ENCODE measurements at places on chromosomes 13 and 19.
A peak's percentile ranks its signal among the peaks of the same experiment; 100 is the strongest.

- no peak for DNase-seq
Observed at GRCh38 chr19:5424192-5424973, 30.8 kb upstream of the ZNRF4 start.

- DNase-seq = no peak
Observed at GRCh38 chr13:111047326-111047725, 67.8 kb upstream of the ARHGEF7 start.

GRCh38 chr13:94495806-94496205, 16.3 kb upstream of the DCT start:
- DNase-seq = no peak

DNA sequence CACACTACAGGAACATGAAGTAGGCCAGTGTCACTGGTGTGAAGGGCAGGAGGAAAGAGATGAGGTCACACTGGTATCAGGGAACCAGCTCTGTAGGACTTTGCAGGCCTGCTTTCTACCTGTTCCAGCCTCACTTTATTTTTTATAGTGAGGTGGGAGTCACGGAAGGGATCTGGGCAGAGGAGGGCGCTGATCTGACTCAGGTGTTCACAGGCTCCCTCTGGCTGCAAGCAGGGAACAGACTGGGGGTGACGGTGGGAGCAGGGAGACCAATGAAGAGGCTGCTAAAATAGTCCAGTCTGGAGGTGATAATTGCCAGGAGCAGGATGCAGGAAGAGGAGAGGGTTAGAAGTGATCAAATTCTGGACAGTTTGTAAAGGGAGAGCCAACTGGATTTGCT, 2.8 kb downstream of the THAP8 start:
- DNase-seq = no peak

DNA sequence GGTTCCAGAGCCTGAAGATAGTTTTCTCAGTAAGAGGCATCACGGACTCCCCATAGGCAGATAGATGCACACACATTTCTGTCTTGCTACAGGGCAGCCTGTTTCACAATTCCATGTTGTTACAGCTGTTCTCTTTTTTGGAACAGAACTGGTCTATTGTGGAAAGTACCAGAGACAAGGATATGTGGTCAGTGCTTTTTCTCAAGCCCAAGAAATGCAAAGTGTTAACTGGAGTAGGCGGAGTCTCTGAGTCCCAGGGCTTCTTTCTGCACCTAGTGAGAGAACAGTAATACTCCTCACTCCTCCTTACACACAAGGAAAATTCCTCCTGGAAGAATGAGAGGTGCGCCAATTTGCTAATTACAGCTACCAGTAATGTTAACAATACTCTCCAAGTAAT, 141.6 kb upstream of the ARGLU1 start:
- DNase-seq = no peak

DNA sequence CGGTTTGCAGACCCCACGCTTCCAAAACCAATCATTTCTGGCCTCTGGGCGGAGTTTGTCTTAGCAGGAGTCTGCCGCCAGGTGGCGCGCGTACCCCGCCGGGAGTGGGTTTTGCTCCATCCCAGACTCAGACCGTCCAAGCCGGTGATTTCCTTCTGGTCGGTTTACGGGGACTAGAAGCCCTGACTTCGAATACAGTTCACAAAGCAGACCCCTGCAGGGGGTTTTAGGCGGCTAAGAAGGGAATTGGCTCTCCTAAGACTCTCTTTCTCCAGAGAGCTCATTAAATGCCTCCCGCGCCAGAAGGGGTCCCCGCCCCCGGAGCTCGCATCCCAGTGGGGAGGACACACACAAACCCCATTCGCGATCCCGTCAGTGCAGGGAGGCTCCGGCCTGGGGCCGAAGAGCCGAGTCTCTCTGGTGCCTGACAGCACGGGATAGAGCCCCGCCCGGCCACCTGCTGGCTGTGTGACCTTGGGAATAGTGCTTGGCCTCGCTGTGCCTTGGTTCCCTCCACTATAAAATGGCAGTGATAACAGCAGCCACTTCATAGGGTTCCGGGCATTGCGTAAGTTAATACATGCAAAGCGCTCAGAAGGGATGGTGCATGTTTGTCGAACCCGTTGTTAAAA, 8.6 kb upstream of the NUP62 start:
- peak; percentile 75 for DNase-seq

DNA sequence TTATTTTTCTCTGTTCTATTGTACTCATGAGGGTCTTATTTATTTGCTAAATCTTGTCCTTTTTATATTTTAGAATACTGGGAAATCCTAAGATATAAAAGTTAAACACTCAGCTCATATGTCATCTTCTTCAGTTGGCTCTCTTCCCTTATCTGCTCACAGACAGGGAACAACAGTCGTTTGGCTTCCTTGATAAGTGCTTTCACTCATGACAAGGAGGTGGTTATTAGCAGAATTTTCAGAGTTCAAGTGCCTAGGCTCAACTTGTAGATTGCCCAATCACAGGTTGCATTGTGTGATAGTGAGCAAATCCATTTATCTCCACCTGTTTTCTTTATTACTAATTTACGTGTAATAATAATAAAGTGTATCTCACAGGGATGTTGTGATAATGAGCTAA, 620.3 kb upstream of the PCDH20 start:
- DNase-seq = no peak

GRCh38 chr19:29927944-29928625, 14.0 kb upstream of the URI1 start:
- DNase-seq = no peak

GRCh38 chr19:32287811-32288227, 57.6 kb upstream of the ZNF507 start:
- no peak for DNase-seq

- DNase-seq = no peak
Observed at GRCh38 chr19:32767951-32768679, 48.5 kb downstream of the TDRD12 start.

DNA sequence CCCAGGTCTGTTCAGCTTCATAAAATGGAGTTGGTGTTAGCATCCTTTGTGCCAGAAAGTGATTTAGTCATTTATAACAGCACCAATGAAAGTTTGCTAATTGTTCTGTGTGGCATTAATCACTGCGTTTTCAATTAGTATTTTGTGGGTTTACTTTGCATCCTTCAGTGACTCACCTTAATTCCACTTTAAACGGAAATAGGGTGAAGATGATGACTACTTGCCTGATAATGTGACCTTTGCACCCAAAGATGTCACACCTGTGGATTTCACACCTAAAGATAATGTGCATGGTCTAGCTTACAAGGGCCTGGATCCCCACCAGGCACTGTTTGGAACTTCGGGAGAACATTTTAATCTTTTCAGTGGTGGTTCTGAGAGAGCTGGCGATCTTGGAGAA, 15.0 kb downstream of the GPATCH1 start:
- DNase-seq = no peak

GRCh38 chr13:113859311-113860050, 4.4 kb downstream of the GAS6 start:
- no peak for DNase-seq

GRCh38 chr19:14441041-14441938, 8.2 kb downstream of the PKN1 start:
- no peak for DNase-seq

DNA sequence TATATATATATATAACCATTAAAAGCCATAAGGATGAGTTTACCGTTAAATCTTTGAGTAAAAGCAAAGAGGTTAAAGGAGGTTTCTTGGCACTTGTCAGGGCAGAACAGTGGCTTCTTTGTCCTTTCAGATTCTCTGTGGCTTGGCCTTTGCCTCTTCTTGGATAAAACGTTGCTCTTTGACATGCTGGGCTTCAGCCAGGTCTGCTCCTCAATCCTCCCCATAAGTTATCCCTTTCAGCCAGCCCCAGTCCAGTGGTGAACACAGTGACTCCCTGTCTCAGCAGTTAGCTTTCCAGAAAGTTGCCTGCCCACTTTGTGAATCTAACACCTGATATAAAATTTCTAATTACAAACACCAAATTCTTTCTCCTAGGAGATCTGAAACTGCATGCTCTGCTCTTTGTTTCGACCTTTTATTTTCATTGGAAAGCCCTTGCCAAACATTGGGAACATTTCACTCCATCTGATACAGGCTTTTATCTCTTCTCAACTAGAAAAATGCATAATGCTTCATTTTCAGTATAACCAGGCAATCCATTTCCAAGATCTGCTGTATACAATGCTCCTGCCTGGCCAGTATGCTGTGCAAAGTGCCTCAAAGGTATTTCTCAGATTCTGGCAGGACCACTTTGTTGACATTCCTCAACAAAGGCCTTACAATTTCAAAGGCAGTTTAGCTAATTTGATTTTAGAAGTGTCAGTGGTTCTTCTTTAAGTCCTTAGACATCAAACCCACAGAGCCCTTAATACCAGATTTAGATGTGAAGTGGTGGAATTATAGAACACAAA, 16.2 kb upstream of the MED4 start:
- DNase-seq = no peak

- DNase-seq = no peak
Observed at GRCh38 chr13:112761701-112762689, 72.2 kb downstream of the ATP11A start.

GRCh38 chr13:80359414-80359777, 18.5 kb upstream of the SPRY2 start:
- DNase-seq = no peak

DNA sequence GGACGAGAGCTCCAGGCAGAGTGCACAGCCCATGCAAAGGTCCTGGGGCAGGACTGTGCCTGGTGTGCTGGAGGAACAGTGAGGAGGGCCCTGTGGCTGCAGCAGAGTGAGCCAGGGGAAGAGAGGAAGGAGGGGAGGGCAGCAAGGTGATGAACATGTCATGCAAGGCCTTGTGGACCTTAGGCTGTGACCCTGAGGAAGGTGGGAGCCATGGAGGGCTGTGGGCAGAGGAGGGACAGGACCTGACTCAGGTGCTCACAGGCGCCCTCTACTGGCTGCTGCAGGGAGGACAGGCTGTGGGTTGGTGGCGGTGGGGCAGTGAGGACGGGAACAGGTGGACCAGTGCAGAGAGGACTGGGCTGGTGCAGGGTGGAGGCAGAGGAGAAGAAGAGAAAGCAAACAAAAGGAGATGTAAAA, 170.3 kb downstream of the PTPRS start:
- peak; percentile 19 for DNase-seq

- no peak for DNase-seq
Observed at GRCh38 chr19:53007200-53007599, 6.5 kb upstream of the ERVV-1 start.

- DNase-seq = no peak
Observed at GRCh38 chr13:26950546-26950945, 190.0 kb upstream of the GPR12 start.

- peak; percentile 59 for DNase-seq
Observed at GRCh38 chr19:17346109-17346671, 8.8 kb downstream of the GTPBP3 start.

- no peak for DNase-seq
Observed at GRCh38 chr19:34254698-34255432, 511 bp downstream of the GARRE1 start.

DNA sequence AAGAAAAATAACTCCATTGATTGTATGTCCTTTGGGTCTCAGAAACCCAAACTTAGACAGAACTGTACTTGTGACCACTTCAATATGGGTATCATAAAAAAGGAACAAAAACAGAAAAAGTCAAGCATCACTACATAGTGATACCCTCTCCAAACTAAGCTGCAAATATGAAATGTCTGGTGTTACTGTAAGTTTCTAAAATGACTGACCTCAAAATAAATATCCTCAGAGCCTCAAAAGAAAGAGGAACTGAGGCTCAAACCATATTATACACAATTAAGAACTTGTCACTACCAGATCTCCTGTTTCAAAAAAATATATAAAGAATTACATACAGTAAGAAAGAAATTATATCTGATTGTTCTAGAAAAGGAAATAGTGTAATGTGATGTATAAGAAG, 787.9 kb upstream of the KLHL1 start:
- DNase-seq = no peak

GRCh38 chr19:53809518-53810186, 14.5 kb downstream of the NLRP12 start:
- DNase-seq = no peak

DNA sequence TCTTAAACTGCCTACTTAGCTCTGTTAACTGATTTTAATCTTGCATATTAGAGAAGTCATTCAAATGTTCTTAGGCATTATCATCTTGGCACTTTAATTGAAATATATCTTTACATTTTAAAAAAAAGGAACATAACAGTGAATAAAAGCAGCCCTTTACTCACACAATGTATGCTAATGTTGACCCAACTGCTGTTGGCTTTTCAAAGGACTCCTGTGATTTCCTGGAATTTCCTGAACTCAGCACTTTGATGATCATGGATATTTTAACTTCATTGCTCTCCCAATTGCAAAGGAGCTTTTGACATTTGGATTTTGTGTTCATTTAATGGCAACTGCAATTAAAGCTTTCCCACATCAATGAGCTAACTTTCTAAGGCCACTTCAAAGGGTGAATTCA, 1230.3 kb downstream of the DIAPH3 start:
- no peak for DNase-seq

- no peak for DNase-seq
Observed at GRCh38 chr19:35318679-35319448, 10.1 kb upstream of the CD22 start.

DNA sequence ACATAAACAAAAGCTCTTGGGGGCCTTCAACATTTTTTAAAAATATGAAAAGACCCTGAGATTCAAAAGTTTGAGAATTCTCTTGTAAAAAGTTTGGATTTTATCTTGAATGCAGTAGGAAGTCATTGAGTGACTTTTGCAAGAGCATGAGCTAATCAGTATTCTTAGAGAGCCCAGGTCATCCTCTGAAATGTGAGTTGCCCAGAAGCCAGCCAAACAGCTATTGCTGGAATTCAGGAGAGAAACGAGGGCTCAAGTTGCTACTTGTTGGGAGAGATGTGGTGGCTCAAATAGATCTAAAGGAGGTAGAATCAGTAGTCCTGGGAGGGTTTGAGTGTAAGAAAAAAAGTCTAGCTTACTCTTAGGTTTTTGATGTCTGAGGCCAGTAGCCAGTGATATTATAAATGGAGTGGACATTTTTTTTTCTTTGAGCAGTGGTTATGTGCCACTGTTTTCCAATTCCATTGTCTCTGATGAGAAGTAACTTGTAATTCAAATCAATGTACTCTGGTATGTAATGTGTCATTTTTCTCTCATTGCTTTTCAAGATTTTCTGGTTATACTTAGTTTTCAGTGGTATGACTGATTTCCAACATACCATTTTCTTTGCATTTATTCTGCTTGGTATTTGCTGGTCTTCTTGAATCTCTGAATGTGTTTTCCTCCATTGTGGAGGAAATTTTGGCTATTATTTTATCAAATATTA, 30.7 kb downstream of the LMO7 start:
- no peak for DNase-seq

GRCh38 chr13:43005460-43006236, 13.6 kb upstream of the EPSTI1 start:
- DNase-seq = no peak

DNA sequence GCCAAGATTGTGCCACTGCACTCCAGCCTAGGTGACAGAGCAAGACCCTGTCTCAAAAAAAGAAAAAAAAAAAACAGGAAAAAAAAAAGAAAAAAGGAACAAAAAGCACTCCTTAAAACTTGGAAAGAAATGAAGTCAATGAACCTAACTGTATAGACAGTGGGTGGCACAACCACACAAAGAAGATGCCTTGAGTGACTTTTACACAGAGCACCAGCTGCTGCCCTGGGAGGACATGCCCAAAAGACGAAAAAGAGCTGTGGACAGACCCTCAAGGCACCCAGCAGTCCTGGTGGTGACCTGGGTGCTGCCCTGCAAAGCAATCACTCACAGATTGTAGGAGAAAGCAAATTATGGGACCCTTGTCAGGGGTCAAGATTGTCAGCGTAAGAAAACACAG, 5.9 kb upstream of the LAMP1 start:
- no peak for DNase-seq
